ENCODE measurements at places on chromosomes 12 and 14. TPM values are rescaled to one million over a fixed set of nuclear protein-coding genes. Genes with fewer than 3 reads are reported as not detected.

DNA sequence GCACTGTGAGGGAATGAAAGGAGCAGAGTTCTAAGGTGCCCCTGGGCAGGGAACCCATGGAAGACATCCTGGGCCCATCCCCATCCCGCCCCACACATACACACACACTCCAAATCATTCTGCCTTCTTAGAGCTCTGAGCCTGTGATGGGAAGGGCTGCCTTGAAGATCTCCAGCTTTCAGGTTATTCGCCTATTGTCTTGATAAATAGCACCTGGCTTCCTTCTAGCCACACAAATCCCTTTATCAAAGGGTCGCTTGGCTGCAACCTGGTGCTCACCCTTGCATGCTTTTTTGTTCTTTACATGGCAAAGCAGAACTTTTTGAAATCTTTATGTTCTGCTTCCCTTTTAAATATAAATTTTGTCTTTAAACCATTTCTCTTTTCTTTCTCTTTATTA lies 112.2 kb upstream of the TMTC1 start:
- H3K36me3 ChIP-seq = no peaks in the 10 kb centered on the region
- H3K4me3 ChIP-seq = no peak overlapping the region
- no peaks in the 10 kb centered on the region for H3K27me3 ChIP-seq
- no peak overlapping the region for H3K27ac ChIP-seq

DNA sequence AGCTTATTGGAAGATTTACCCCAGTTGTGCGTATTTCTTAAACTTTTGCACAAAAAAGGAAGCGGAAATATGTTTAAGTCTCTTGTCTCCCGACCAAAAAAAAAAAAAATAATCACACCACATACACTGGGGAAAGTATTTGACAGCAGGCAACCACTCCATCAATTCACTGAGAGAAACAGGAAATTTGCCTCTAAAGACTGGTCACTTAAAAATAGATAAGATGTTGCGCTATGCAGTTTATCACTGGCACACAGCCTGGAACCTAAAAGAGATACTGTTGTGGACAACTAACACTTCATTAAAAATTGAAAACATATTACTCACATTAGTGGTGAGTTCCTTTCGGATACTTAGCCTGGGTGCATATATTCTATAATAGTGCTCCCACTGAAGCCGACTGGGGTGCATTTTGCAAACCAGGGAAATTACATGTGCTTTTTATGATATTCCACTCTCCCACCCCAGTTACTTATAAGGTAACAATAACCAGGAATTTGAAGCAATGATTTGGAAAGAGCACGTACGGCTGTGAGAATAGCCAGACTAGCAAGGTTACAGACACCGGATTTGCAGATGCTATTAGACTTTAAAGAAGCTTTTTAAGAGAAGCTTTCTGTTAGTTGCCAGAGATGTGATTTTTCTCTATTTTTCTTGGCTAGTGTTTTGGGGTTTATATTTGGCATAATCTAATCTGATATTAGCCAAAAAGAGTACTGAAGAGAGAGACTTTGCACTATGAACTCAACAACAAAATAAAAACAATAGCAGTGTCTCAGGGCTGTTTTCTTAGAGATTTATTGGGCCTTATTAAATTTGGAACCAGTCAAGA lies 311.5 kb downstream of the NOVA1 start:
- no peak for DNase-seq
- H3K4me3 ChIP-seq = no peak overlapping the region
- no peaks in the 10 kb centered on the region for H3K36me3 ChIP-seq
- H3K4me1 ChIP-seq = no peaks in the 10 kb centered on the region
- H3K27me3 ChIP-seq = no peaks in the 10 kb centered on the region

DNA sequence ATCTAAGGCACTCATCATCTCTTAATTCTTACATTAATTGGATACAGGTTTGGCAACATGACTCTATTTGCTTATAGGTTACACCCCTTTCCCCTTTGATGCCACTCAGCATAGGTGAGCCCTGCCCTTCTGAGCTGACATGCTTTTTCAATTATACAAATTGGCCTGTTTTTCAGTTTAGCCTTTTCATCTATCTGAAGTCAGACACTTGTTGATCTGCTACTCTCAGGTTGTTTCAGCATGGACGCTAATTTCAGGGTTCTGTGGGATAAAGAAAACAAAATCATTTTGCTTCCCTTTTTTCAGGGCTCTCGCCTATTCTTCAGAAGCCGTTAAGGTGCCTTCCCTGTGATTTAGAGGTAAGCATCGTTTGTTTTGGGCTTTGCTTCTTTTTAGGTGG lies 55.3 kb downstream of the DACT1 start:
- no peak for DNase-seq
- no peaks in the 10 kb centered on the region for H3K36me3 ChIP-seq
- H3K4me1 ChIP-seq = no peaks in the 10 kb centered on the region
- no peak overlapping the region for H3K27ac ChIP-seq
- no peaks in the 10 kb centered on the region for H3K27me3 ChIP-seq

GRCh38 chr14:103576371-103577024 lies 13.7 kb downstream of the COA8 start:
- peak overlapping the region; percentile 24 for H3K4me3 ChIP-seq
- peaks cover 5% of the 10 kb centered on the region for H3K4me1 ChIP-seq
- peak overlapping the region; percentile 90 for H3K27ac ChIP-seq
- no peaks in the 10 kb centered on the region for H3K27me3 ChIP-seq
- no peaks in the 10 kb centered on the region for H3K36me3 ChIP-seq

B4GALNT1 gene
- 1.2 TPM for total RNA-seq
